ENCODE measurements at places on chromosomes 2 and 18.
A peak's percentile ranks its signal among the peaks of the same experiment; 100 is the strongest.

DNA sequence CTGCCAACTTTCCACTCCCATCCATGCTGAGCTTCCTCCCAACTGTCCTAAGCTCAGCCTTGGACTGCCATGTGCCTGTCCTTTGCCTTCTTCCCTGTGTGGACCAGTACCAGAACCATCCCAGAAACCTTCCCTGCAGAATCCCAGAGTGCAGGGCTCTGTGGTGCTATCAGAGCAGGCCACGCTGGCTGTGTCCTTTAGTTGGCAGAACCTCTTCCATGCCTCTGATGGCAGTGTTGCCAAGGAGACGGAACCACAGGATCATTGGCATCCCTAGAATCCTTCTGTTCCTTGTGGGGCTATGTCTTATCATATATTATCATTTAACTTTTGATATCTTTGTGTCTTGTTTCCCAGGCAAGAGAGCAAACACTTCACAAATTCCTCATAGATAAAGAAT lies 73.0 kb upstream of the NOSTRIN start:
- no peak for DNase-seq

- no peak for DNase-seq
These were observed 740.5 kb upstream of the SALL3 start for GRCh38 chr18:78239090-78239457.

GRCh38 chr2:31698722-31699121 lies 118.0 kb upstream of the SRD5A2 start:
- DNase-seq, result no peak

DNA sequence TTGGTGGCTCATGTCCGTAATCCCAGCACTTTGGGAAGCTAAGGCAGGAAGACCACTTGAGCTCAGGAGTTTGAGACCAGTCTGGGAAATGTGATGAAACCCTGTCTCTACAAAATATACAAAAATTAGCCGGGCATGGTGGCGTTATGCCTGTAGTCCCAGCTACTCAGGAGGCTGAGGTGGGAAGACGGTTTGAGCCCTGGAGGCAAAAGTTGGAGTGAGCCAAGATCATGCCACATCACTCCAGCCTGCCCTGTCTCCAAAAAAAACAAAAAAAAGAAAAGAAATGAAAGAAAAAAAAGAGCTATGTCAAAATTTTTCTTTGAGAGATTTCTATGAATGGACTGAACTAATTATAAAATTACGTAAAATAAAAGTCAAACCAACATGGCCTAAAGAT lies 34.7 kb downstream of the ROCK2 start:
- DNase-seq, result no peak

DNA sequence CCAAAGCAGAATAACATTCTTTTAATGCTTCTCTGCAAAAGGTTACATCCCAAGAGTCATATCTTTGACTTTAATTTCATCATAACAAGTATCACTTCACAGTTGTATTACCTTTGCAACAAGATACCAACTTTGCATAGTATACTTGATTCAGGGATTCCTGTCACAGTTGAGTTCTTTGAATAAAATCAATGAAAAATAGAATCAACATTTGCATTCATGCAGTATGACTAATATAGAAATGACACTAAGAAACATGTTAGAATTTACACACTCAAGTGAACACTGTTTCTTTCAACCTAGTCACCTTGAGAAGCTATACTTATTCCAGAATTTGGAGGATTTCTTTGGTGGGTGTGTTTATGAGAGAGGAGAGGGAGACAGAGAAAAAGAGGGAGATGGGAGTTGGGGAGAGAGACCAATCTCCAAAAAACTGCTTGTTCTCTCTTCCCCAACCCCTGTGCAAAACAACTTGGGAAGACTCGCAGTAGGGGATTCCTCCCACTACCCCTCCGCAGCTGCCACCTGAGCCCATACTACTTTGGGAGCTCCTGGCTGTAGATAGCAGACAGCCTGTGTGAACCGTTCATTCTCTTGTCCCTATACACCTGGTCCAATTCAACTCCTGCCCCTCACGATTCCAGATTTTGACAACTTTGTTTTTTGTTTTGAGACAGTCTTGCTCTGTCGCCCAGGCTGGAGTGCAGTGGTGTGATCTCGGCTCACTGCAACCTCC lies 57.7 kb downstream of the PELI1 start:
- DNase-seq, result no peak

DNA sequence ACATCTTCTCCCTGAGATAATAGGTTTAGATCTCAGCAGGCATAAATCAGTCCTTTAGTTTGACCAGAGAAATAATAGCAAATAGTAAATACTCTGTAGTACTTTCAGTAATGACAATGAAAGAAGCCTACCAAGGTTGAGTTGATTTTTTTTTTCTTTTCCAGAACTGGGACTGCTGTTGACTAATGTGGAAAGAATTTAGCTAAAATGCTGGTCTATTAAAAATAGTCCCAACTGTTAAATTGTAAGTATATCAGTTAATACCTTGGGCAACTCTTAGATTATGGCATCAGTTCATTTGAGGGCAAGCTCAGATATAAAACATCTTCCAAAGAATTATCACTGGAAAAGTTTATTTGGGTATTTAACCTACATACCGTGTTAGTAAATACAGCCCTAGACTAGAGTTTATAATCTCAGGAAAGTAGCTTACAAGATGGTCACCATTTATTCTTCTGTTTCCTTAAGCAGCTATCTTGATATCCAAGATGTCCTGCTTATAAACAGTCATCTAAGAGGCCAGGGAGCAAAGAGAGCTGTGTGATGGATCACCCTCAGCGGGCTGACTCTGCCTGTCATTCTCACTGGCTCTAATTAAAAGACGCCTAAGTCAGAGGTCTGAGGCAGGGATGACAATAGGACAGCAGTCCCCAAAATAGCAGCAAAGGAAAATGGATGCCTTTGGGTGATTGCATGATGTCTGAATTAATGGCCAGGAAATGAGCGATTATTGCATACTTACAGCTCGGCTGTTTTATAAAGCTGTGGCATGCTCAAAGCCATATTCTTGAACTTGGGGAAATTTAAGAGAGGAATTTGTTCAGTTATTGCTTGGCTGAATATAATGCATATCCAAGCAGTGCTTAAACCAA lies 121.3 kb downstream of the MTX2 start:
- no peak for DNase-seq

- DNase-seq, result no peak
These were observed 101.2 kb upstream of the GALNT13 start for GRCh38 chr2:153770359-153770991.

DNA sequence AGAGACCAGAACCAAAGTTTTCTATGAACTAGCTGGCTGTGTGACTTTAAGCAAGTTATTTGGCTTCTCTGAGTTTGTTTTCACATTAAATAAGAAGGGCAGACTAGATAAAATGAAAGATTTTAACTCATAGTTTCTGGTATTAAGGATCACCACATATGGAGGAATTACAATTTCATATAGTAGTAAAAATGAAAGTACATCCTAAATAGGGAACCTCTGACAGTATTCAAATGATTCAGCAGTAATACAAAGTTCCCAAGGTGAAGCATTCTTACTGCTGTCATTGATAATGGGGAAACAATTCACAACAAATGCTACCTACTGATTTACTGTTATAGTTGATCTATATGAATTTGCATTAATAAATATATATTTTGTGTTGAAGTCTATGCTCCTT lies 170.3 kb upstream of the VRK2 start:
- DNase-seq, result no peak

- no peak for DNase-seq
These were observed 71.9 kb downstream of the VWC2L start for GRCh38 chr2:214482728-214483127.

GRCh38 chr2:157127249-157128012 lies 130.1 kb upstream of the GALNT5 start:
- DNase-seq, result no peak

DNA sequence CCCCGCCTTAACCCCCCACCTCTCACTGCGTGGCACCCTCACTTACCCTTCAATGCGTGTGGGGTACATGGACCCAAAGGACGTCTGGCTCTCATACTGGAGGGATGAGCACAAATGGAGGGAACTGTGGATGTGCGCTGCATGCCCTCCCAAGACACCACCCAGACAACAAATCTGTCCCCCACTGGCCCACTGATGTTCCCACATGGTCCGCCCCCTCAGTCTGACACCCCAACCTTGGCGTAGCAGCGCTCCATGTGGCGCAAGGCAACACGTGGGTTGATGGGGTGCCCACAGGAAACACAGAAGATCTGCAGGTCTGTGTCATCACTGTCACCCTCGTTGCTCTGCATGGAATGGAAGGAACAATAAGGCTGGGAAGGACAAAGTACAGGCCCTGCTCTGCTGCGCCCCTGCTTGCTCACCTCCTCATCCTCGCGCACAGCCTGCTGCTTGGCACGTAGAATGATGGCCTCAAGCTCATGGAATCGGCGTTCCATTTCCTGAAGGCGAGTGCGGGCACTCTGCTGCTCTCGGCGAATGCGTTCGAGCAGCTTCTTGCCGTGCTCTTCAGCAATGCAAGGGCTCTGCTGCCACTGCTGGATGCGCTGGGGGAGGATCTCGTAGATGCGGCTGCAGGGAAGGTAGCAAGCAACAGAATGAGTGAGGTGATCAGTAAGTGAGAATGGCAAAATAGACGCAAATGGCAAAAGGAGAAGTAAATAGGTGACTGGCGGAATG lies 2.3 kb upstream of the MBD1 start:
- DNase-seq, result no peak

DNA sequence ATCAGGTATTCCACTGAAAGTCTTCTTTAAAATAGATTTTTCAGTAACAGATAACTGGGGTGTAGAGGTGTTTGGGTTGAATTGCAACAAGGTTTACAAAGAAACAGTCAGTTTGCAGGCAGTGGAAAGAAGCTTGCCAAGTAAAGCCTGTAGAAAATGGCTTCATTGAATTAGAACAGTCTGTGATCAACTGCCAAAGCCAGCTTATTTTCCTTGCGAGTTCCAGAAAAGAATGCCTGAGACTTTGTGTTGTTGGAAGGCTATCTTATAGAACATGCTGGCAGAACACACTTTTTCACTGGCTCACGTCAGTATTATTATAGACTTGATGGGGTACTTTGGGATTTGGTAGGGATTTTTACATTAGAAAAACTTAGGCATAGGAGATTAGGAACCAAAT lies 601.0 kb downstream of the XIRP2 start:
- peak; percentile 28 for DNase-seq

DNA sequence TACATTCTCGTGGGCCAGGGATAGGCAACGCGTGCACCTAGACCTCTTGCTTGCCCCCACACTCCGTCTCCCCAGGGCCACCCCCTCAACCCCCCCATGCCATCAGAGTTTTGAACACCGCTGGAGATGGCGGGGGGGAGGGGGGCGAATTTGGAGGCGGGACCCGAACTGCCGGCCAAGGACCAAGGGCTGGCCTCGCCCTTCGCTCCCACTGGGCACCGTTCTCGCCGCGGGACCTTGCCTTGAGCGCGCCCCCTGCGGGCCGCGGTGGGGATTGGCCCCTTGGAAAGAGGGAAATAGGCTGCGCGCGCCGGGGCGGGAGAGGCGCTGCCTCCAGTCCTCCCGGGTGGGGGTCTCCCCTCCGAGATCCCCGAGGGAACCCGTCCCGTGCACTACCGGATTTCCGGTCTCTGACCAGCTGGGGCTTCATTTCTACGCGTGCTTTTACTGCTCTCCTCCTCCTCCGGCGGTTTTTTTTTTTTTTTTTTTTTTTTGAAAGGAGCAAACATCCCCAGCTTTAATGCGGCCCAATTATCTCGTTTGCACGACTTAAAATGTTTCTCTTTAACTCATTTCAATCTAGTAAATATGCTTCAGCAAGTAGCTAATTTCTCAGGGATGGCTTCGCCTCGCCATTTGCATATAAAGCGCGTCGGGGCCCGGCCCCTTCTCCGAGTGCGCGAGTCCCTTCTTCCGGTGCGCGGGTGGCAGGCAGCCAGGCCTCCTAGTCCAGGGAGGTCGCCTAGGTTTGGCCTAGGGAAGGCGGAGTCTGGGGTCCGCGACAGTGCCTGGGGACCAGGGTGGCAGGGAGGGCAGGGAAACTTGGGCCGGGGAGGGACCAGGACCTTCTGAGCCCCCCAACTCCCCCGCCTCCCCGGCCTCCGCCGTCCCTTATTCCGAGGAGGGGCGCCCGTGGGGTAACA lies 10.0 kb upstream of the GBX2 start:
- DNase-seq, result peak; percentile 60

- DNase-seq, result no peak
These were observed 29.5 kb downstream of the ANXA4 start for GRCh38 chr2:69771461-69771860.

GRCh38 chr2:3044587-3045317 lies 332.9 kb downstream of the EIPR1 start:
- no peak for DNase-seq

DNA sequence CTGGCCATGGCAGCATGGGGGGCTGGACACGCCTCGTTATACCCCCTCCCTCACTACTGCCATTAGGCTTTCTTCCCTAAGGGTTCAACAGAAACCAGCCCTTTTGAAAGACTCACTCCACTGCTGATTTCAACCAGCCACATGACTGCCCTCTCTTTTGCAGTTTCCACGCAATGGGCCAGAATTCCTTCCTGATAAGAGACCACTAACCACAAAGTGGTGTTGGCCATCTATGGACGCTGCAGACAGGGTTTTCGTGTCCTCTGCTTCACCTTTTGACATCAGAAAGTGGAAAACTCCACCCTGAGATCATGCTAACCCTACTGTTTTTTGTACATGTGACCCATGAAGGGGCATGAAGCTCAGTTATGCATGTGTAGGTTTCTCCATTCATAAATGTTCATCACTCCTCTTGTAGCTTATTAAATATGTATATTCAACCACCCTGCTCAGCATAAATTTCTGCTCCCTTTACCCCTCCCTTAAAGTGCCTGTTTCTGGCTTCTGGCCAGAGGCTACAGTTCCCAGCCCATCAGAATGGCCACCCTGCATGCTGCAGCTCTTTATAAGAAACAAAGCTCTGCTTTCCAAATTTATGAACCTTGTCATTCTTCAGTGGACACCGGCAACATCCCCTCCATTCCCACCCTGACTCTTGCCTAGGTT lies 106.6 kb upstream of the MSH6 start:
- no peak for DNase-seq

DNA sequence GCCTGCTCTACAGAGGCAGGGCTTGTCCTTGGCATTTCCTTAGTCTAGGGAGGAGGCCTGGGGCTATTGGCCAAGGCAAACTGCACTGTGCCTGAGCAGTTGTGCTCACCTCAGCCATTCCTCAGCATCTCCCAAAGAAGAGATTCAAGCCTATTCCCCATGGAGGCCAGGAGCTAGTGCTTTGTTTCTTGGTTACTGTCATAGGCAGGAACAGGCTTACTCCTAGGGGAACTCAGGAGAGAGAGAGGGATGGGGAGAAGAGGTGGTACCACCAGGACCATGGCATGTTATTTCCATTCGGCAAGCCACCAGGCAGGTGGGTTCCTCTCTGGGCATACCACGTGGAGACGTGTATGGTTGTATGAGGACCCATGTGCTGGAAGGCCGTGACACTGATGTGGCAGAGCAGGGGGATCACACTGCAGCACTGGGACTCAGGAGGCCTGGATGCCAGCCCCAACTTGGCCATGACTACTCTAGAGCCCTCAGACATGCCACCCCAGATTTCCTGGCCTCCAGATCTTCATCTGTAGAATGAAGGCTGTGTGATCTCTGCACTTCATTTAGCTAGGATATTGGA lies 233.7 kb downstream of the LOXHD1 start:
- no peak for DNase-seq

DNA sequence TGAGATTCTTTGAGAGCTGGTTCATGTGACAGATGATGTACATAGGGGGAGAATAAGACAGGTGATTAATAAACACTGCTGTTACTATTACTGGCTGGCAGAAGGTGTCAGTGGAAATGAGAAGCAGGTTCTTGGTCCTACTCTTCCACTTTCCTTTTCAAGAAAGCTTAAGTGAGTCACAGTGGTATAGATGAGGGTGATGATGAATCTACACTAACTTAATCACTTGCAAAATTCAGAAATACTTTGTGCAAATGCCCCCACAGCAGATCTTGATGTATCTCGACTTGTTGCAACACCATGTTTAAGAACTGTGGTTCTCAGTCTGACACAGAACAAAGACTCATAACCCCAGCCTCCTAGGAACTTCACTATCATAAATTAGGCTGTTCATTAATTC lies 35.9 kb upstream of the MGAT5 start:
- no peak for DNase-seq
